ENCODE measurements at places on chromosomes 3 and 15.

GRCh38 chr3:49177073-49177472 is 5.7 kb downstream of the KLHDC8B start:
- DNase-seq = no peak

DNA sequence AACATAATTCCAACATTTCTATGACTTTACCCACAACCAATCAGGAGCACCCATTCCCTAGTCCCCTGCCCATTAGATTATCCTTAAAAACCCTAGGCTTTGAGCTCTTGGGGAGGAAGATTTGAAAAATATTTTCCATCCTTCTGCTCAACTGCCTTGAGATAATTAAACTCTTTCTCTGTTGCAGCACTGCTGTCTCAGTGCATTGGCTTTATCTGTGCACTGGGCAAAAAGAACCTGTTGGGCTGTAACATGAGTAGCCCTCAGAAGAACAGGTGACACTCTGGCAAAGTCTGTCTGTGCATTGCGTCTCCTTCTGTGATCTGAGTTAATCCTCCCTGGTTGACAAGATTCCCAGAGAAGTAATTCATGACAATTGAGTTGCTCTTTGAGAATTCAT is 83.9 kb downstream of the ZMAT3 start:
- DNase-seq = no peak

GRCh38 chr3:135237371-135238143 is 442.5 kb downstream of the EPHB1 start:
- no peak for DNase-seq

- DNase-seq = no peak
These were observed 89.0 kb downstream of the NFKBIZ start for GRCh38 chr3:101938262-101938847.

GRCh38 chr15:41940441-41940857 is 31.9 kb downstream of the EHD4 start:
- DNase-seq = peak; percentile 92

- no peak for DNase-seq
These were observed 21.3 kb downstream of the FRMD5 start for GRCh38 chr15:44173813-44174212.

DNA sequence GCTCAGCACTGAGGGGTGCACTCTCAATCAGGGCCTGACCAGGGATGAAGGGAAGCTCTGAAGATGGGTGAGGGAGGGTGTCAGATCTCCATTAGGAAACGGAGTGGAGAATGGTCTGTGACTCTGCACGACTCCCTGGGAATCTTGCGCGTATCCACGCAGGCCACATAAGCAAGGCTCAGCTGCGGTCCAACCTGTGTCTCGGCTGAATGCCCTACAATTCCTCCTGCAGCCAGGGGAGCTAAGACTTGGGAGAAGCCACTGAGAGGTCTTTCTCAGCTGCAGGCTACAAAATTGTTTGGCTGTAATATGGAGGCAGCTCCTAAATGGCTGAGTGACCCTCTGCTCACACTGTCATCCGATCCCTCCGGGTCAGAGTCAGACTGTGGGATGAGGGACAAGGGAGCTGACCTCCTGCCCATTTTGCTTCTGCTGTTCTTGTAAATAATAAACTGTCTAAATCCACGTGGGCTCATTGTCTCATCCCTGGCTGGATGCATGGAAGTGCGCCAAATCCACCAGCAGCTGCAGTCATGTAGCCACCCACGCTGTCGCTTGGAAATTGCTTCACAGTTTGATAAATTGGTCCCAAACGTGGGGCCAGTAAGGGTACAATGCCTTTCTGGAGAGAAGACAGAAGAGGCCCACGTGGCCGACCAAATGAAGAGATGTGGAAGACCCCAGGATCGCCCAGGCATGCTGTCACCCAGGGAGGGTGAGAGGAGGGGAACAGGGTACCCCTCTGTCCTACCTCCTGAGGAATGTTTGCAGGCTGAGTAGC is 30.5 kb downstream of the ALS2CL start:
- peak; percentile 10 for DNase-seq

GRCh38 chr3:143883151-143883550 is 34.9 kb upstream of the SLC9A9 start:
- no peak for DNase-seq

DNA sequence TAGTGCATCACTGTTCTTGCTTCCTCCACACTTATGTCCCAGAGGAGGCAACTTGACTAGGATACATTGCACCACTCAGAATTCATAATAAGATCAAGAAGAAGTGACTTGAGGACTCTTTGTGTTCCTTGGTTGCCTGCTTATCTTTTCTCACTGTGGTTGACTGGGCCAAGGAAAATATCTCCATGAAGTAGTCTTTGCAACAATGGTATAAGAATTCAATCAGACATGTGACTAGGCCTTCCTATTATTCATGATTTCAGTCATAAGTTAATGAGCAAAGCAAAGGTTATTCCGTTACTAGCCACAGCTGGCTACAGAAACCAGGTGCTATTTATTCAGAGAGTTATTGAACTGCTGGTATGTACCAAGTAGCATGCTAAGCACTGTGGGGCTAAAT is 359.3 kb downstream of the RORA start:
- DNase-seq = no peak

- DNase-seq = no peak
These were observed 40.3 kb downstream of the RPL22L1 start for GRCh38 chr3:170829546-170830272.

- peak; percentile 59 for DNase-seq
These were observed 9.9 kb downstream of the CEP152 start for GRCh38 chr15:48800811-48801455.

DNA sequence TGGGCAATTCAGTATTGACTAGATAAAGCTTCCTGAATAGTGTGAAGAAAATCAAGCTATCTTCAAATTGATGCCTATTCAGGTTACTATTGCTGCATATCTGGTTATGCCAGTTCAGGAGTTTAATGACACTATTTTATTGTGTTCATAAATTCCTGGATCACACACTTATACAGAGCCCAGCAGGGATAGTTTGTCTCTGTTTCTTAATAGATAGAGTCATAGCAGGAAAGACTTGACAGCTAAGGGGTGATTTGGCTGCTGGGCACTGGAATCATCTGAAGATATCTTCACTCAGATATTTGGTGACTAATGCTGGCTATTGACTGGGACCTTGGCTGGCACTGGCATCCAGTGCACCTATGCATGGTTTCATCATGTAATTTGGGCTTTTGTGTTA is 187.8 kb downstream of the PYDC2 start:
- DNase-seq = no peak

- no peak for DNase-seq
These were observed 147.2 kb downstream of the LPP start for GRCh38 chr3:188301147-188301546.

GRCh38 chr3:156617781-156618180 is 56.6 kb upstream of the TIPARP start:
- no peak for DNase-seq

DNA sequence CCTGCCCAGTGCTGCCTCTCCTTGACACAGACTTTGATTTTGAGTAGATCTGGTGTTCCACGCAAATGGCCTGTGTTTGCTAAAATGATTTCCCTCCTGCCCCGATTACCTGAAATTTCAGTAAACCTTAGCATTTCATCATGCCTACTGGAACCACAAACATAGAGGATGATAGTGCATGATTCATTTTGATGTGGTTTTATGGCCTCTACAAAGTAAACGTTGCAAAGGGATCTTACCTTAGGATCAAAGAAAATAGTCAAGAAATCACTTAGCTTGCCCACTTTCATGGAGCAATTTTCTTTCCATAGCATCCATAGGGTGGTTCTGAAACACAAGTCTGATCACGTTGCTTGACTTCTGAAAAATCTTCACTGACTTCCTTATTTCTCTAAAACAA is 524.6 kb upstream of the ATP11B start:
- no peak for DNase-seq

DNA sequence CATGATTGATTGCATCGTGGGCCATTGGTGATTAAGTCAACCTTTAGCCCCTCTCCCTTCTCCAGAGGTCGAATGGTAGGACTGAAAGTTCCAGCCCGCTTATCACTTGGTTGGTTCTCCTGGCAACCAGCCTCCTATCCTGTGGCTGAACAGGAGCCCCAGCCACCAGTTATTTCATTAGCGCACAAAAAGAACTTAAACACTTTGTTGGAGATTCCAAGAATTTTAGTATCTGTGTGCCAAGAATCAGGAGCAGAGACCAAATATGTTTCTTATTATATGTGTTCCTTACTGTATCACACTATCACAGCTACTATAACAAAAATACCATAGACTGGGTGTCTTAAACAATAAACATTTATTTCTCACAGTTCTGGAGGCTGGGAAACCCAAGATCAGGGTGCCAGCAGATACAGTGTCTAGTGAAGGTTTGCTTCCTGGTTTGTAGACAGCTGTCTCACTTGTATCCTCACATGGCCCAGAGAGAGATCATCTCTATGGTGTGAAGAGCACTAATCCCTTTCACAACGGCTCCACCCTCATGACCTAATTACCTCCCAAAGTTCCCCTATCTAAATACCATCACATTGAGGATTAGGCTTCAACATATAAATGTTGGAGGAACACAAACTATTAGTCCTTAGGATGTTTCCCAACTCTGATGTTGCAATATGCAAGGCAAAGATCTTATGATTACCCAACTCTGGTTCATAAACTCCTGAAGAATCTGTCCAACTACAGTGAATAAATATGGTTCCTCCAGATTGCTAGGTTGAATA is 30.5 kb upstream of the APH1B start:
- DNase-seq = peak; percentile 30

DNA sequence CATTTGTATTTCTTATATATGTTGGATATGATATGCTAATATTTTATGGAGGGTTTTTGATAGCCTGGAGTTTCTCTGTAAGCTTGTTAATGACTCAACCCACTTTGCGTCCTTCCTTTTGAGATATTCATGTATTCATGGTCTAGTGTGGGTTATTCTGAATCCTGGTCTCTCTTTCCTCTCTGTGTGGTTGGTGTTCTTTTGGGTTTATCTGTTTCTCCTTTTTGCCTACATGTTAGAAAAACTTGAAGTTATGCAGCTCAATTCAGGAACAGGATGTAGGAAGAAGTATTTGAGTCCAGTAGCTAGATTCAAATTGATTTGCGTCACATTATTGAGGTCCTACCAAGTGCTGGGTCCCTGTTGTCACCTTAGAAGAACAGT is 28.1 kb downstream of the CMTM7 start:
- no peak for DNase-seq

- no peak for DNase-seq
These were observed 111.1 kb downstream of the RASA2 start for GRCh38 chr3:141597931-141598330.

- DNase-seq = peak; percentile 48
These were observed 737 bp upstream of the ITPR1 start for GRCh38 chr3:4492208-4493013.

DNA sequence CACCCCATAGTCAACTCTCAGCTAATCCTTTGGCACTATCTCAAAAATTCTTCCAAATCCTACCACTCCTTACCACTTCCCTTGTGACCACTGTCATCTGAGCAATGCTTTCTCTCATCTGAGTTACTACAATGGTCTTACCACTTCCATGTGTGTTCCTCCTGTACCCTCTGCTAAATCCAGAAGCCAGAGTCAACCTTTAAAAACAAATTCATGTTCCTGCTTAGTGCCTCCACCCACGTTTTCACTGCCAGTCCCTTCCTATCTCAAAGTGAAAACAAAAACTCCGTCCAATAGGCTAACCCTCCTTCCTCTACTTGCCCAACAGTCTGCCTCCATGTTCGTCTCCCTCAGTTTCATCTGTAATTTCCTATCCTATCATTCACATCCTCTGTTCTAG is 109.0 kb downstream of the ADAMTS9 start:
- no peak for DNase-seq

DNA sequence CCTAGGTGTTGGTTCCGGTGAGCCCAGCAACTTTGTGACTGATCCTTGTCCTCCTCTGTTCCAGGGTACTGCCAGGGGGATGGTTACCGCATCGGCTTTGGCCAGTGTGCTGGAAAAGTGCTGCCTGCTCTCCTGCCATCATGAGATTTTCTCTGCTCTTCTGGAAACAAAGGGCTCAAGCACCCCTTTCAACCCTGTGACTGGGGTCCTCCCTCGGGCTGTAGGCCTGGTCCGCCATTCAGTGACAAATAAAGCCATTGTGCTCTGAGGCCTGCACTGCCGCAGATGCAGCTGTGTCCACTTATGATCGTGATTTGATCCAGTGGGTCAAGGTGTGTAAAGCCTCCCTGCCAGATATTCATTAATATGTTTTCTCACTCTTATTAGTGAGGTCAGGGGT is 33.3 kb downstream of the FAH start:
- DNase-seq = no peak

DNA sequence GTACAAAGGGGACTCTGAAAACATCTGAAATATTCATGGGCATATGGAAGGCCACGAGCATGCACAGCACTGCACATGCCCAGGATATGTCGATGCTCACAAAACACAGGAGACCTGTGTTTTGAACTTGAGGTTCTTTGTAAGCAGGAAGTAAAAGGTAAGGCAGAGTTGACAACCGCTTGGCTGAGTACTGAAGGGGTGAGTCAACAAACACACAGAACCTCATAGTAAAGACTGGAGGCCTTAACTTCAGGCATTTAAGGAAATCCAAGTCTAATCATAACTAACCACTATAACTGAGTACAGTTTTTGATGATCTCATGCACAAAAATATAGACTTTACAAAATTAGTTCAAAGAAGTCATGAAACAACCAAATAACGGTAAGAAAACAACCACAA is 80.6 kb downstream of the MYO9A start:
- peak; percentile 21 for DNase-seq

DNA sequence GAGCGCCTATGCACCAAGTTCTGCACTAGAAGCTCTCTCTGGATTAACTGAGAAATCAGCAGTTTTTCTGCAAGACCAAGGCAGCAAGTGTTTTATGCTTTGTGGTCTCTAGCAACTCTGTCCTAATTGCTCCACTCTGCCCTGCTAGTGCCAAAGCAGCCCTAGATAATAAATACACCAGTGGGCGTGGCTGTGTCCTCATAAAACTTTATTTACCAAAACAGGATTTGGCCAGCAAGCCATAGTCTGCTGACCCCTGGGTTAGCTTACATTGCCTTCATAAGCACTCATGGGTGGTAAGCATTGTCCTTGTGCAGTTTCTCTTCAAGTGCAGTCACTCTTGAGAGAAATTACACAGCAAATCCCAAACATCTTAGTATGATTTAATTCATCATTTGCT is 30.7 kb upstream of the SLC24A5 start:
- DNase-seq = no peak

- DNase-seq = no peak
These were observed 397.7 kb downstream of the CACNA2D3 start for GRCh38 chr3:54520060-54520459.

DNA sequence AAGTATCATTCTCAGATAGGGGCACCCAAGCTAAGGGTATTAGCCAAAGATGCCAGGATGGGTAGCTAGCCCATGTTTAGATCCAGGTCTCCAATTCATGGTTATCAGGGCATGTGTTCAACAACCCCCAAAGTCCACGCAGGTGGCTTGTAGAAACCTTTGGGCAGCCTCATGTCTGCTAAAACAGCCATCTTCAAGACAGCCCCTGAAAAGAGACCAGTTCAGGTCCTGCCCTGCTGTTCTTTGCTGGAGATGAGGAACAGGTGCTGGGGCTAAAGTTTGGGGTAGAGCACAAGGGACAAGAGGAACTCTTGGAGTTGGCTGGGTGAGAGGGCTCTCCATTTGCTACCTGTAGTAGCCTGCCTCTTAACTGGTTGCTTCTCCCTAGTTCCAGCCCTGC is 4.6 kb downstream of the PPM1M start:
- DNase-seq = no peak

GRCh38 chr3:126125341-126125740 is 41.4 kb upstream of the SLC41A3 start:
- DNase-seq = no peak
